ENCODE measurements at places on chromosomes 1 and 21.

DNA sequence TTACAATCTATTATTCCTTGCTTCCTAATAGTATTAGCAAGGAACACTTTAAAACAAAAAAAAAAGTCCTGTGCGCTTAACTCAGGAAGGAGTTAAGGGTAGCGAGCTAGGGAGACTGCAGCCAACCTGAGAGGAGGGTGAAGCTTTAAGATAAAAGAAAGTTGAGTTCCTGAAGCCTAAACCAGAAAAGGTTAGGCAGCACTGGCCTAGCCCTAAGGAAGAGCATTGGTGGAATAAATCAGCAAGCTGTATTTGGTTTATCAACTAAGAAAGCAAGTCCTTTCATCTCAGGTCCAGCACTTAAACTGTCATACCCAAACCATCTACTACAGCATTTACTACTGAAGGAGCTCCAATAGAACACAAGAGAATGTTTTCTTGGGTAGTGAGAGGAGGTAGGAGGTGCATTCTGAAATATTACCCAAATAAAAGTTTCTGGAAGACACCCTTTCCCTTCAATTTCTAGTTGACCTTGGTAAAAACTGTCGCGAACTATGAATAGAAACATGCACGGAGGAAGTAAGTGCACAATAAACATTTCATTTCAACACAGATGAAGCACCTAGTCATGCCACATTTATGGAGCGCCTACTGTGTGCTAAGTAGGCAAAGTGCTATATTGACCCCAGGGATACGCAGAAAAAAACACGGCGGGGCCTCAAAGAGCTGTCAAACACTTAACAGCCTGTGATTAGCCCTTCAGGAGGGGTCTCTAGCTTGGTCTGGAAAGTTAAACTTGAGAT lies 1.3 kb downstream of the GLRX2 start:
- no peak for DNase-seq

DNA sequence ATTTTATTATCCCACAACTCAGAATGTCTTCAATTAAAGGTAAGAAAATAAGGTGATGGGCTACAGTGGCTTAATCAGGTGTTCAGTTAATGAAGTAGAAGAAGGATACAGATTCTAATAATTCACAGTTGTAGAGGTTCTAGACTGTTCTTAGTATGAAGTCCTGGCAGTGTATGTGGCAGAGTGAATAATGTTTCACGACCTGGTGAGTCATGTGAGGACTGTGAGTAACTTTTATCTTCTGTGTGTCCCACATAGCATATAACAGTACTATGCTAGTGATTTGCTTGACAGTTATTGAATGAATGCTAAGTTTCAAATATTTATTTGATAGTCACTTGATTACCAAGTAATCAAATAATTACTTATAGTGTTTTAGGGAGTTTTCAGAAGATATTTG lies 20.0 kb downstream of the SLC16A4 start:
- no peak for DNase-seq

GRCh38 chr1:2927393-2928360 lies 93.6 kb upstream of the ACTRT2 start:
- DNase-seq = no peak

DNA sequence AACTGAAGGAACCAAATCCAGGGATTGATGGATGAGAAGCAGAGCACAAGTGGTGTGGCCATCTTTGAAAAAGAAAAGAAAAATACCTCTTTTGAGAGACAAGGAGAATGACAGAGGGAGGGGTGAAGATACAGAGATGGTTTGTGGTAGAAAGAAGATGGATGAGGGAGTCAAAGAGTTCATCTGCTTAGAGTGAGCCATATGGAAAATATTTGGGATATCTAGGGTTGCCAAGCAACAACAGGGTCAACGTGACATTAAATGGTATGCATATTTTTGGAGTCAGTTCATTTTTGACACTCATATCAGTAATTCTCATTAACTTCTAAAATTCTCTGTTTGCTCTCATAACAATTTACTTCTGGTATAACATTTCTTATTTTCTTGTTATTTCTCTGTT lies 50.7 kb downstream of the MACF1 start:
- DNase-seq = no peak

DNA sequence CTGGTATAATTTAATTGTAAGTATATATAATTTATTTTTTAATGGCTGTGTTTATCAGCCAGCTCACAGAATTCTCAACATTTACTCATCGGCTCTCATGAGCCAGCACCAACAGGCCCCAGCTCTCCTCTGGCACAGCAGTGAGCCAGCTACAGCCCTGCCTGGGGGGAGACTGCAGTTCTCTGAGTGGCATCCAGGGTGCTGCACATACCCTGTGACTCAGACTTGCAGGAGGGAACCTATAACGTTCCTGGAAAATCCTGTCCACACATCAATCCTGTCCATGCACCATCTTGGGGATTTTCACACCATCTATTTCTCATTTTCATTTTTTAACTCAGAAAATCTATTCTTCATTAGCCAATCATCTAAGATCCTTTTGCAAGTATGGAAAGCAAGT lies 36.5 kb downstream of the FHAD1 start:
- no peak for DNase-seq

GRCh38 chr1:204287466-204287891 lies 72.2 kb downstream of the PLEKHA6 start:
- DNase-seq = no peak

DNA sequence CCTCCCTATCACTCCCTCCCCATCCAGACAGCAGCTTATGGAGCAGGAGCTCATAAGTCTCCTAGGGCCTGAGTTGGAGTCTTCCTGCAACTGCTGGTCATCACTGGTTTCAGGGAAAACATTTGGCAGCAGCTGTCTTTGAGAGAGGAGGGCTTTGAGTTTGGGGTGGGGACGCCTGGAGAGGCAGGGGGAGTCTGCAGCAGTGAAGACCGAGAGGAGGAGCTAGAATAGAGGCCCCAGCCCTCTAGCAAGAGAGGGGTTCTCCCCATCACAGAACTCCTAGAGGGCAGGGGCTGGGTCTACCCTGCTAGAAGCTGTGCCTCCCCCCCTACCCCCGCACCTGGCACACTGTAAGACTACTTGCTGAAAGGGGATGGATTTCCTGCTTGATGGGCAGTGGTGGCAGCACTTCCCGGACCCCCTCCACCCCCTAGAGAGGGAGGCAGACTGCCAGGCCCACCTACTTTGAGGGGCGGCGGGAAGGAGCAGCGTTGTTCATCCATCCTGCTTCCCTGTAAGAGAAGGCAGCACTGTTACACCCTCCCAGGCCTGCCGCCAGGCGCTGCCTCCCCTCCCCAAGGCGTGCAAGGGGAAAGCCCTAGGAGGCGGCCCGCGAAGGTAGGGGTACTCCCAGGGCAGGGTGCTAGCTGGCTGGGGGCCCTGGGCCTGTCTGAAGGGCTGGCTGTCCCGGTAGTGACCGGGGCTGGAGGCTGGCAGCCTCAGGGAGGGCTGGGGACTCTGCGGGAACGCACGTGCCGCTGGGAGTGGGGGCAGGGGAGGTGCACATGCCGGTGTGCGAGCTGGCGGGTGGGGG lies 50.4 kb downstream of the RAP1GAP start:
- DNase-seq = no peak

GRCh38 chr1:37919277-37919676 lies 27.6 kb downstream of the INPP5B start:
- DNase-seq = no peak

GRCh38 chr1:74853756-74854155 lies 120.8 kb downstream of the TYW3 start:
- no peak for DNase-seq

- DNase-seq = no peak
Measured at GRCh38 chr1:38870996-38871395, 2.2 kb downstream of the MYCBP start.

GRCh38 chr1:14850563-14850962 lies 252.1 kb downstream of the KAZN start:
- no peak for DNase-seq

DNA sequence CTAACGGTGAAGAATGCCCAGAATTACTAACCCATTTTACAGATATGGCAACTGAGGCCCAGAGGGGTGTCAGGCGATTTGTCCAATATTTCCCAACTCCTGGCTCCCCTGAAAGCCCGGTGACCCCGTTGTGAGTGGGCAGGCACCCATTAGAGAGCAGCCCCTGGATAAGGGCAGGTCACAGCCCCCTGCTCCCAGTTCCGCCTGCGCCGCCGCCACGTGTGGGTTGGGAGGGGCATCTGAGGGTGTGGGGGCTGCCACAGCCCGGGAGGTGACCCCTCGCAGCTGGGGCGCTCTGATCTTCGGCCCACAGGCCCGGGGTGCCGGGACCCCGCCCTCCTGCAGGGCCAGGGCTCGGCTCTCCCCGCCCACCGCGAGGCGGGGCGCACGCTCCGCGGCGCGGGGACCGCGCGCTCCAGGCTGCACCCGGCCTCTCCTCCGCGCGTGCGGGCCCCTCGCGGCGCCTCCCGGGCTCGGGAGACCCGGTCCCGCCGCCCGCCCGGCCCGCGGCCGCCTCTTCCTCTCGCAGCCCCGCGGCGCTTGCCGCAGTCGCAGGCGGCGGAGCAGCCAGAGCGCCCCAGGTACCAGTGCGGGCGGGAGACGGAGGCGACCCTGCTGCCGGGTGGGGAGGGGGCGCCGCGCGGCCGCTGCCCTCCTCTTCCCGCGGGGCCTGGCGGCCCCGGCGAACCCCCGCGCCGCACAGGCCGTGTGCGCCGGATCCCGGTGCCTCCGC lies at the start of gene HTR6:
Gene HTR6 (plus strand): TSS at position 423 of the 733 bp plus-strand sequence. CDS start 879 bp downstream, outside the sequence.
- no peak for DNase-seq

GRCh38 chr1:241208910-241209379 lies 148.1 kb downstream of the RGS7 start:
- DNase-seq = no peak

Data from stimulated activated CD4-positive, alpha-beta T cell treated with anti-CD3 and anti-CD28 coated beads, Interleukin-1b, Interleukin-23, amount 100 ng/mL, for 24 hours (primary cell).